ENCODE measurements at places on chromosomes 11 and 22.

DNA sequence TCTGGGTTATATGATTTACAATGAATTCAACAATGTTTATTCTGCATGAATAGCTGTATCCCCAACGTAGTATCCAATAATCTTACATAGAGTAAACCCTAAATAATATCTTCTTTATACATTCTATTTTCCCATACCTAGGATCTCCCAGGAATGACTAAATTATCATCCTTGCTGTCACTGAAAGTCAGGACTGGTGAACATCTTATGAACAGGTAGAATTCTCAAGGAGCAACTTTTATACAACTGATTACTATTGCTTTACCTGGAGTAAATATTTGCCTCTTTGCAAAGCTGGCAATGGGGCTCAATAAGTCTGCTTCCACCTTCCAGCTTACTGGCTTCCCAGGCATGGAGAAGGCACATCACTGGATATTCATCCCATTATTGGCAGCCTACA, at the start of gene OR51B6:
Gene OR51B6, plus strand, starts transcription at position 301 of the 400 bp plus-strand sequence. Its CDS starts 0 bp downstream, at position 301.
- no peak for DNase-seq

- DNase-seq = no peak
Measured at GRCh38 chr11:4466131-4466870, 16.1 kb upstream of the OR52K1 start.

DNA sequence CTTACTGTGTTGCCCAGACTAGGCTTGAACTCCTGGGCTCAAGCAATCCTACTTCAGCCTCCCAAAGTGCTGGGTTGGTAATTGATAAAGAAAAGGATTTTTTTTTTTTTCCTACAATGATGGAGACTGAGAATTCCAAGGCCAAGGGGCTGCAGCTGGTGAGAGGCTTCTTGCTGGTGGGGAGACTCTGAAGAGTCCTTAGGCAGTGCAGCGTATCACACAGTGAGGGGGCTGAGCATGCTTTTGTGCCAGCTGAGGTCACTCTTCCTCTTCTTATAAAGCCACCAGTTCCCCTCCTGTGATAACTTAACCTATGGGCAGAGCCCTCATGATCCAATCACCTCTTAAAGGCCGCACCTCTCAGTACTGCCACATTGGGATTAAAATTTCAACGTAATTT, 28.2 kb upstream of the CCDC81 start:
- DNase-seq = no peak

GRCh38 chr11:73710964-73711363, 49.9 kb downstream of the RAB6A start:
- no peak for DNase-seq

GRCh38 chr22:29142116-29142515, 63.6 kb upstream of the EMID1 start:
- DNase-seq = no peak

- no peak for DNase-seq
Measured at GRCh38 chr22:50439314-50439870, 35.4 kb downstream of the SBF1 start.

GRCh38 chr22:44037519-44038375, 13.6 kb downstream of the PARVB start:
- no peak for DNase-seq
